Stimulated activated CD8-positive, alpha-beta memory T cell treated with anti-CD3 and anti-CD28 coated beads, Interleukin-15, amount 100 ng/mL, for 48 hours (primary cell): ENCODE measurements at places on chromosomes 7 and 10.

DNA sequence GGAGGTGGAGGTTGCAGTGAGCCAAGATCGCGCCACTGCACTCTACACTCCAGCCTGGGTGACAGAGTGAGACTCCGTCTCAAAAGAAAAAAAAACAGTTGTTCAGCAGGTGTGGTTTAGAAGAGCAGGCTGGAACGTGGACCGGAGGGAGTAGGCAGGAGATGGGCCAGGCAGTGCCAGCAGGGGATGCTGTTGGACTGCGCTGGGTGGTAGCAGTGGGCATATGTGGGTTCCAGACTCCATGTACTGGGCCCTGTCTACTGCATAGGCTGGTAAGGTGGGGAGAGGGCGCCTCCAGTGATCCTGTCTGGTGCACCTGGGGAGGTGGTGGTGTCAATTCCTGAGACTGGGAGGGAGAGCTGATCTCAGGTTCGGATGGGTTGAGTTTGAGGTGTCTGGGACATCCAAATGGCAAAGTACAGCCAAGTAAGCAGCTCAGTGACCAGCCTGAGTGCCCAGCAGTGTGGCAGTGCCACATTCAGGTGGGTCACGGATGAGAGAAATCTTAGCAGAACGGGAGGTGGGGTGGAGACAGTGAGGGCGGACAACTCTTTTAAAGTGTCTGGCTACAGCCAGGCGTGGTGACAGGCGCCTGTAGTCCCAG lies 25.9 kb downstream of the SFXN4 start:
- DNase-seq: no peak

GRCh38 chr7:18590744-18591340 lies 95.3 kb downstream of the HDAC9 start:
- no peak for DNase-seq

DNA sequence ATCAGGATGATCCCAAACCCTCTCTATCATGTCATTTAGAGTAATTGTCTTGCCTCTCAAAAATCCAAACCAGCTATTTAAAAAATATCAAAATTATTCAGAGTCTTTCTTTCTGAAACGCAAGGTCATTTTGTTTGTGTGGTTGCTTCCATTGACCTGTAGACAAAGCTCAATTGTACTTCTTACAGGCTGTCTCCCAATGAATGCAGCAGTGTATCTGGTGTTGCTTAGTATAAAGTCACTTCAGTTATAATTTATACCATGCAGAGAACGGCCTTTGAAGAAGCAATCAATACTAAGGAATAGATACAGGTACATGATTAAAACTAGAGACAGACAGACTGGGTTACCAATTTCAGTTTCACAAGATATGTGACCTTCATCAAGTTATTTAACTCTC lies 80.9 kb downstream of the DOCK4 start:
- no peak for DNase-seq

- no peak for DNase-seq
These were observed 62.6 kb downstream of the ZNF777 start for GRCh38 chr7:149398195-149398820.

GRCh38 chr10:126430512-126430911 lies 42.2 kb upstream of the ADAM12 start:
- no peak for DNase-seq

DNA sequence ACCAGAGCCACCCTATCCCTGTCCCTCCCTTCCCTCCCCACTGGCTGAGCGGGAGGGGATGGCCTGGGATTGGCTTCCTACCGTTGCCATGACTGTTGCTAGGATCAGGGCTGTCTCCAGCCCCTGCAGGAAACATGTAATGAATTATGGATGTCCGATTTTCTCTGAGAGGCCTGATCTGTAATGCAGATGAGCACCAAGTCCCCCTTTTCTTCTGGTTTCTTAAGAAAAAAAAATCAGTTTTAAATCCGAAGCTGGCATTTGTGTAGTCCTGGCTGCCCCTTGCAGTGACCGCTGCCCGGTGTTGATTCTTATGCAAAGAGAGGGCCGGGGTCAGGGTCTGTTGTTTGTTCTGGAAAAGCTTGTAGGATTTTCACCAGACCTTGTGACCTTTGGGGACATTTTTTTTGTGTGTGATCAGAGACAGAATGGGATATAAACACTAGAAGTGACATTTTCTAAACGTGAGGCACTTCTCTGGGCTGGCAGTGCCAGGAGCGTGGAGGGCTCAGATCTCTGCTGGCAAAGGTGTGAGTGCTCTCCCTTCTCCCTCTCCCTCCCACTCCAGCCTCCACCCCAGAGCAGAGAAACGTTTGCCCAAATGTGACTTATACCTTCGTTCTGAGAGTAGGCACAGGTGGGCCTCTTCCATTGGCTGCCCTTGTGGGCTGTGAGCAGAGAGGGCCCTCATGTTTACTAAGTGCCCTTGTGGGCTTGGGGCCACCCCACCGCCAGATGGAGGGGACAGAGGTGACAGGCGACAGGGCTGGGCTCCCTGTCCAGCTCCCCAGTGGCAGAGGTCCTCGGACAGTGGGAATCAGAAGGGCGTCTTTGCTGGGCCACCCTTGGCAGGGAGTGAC lies 127.5 kb downstream of the DNAJB6 start:
- DNase-seq: no peak

- DNase-seq: no peak
These were observed 77.1 kb downstream of the MTPN start for GRCh38 chr7:135900065-135900546.

DNA sequence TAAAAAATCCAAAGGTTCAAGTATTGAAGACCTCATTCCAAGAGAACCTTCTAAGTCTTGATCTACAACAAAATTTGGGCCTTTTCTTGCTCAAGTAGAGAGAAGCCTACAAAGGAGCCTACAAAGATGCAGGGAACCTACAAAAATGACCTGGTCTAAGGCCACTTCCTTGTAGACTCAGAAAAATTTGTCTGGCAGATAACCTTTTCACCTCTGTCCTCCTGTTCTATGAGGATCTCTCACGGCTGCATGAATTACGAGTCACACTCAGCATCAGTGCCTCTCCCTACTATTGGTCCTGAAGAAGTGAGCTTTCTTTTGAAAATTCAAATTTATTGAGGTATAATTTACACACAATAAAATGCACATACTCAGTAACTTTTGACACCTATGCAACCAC lies 29.3 kb downstream of the CCNJ start:
- DNase-seq: no peak

DNA sequence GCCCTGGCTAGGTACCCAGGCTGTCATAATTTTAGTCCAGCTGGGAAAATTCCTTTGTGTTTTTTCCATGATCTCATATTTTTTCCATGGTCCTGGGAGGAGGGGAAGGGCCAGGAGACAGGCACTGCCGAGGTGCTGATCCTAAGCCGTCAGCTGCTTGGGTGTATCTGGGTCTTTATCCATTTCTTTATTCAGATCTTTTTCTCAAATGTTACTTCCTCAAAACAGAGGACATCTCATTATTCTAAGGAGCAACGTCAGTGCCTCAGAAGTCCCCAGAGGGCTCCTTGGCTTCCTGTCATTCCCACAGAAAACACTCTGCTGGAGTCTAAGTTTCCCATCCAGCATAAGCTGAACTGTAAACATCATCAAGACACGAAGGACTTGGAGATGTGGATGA lies 2.8 kb upstream of the OR6V1 start:
- DNase-seq: no peak

GRCh38 chr10:120209124-120209762 lies 247.8 kb upstream of the PLPP4 start:
- no peak for DNase-seq
